T-helper 17 cell (primary cell): ENCODE measurements at places on chromosomes 11 and 22.
A peak's percentile ranks its signal among the peaks of the same experiment; 100 is the strongest.

- DNase-seq, result no peak
Measured at GRCh38 chr11:100800202-100800601, 113.1 kb downstream of the ARHGAP42 start.

DNA sequence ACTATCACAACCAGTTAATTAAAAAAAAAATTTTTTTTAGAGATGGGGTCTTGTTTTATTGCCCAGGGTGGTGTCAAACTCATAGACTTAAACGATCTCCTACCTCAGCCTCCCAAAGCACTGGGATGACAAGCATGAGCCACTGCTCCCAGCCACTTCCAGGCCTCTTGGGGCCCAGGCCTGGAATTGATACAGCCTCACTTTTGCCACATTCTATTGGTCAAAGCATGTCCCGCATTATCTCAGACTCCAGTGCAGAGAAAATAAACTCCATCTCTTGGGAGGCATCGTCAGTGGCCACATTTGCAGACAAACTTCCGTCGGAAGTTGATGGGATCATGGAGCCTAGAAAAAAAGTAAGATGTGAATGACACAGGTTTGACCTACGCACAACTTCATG is 9.4 kb upstream of the RASD2 start:
- DNase-seq, result no peak

- no peak for DNase-seq
Measured at GRCh38 chr11:64074239-64074638, 38.5 kb downstream of the FLRT1 start.

DNA sequence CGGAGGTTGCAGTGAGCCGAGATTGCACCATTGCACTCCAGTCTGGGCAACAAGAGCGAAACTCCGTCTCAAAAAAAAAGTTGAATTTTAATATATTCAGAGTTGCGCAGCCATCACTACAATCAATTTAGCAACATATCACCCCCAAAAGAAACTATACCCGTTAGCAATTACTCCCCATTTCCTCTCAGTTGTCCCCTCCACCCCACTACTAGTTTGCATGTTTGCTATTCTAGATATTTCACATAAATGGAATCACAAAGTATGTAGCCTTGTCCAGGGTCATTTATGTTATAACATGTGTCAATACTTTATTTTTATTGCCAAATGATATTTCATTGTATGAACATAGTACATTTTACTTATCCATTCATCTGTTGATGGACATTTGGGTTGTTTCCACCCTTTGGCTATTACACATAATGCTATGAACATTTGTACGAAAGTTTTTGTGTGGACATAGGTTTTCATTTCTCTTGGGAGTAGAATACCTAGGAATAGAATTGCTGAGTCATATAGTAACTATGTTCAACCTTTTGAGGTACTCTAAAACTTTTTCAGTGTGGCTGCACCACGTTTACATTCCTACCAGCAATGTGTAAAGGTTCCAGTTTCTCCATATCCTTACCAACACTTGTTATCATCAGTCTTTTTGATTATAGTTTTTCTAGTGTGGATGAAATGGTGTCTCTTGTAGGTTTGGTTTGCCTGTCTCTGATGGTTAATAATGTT is 2.2 kb downstream of the ZNF143 start:
- no peak for DNase-seq

GRCh38 chr11:19394525-19395016 is 153.8 kb upstream of the E2F8 start:
- DNase-seq, result no peak

- DNase-seq, result no peak
Measured at GRCh38 chr11:64198511-64198910, 8.0 kb upstream of the FERMT3 start.

- no peak for DNase-seq
Measured at GRCh38 chr11:118661425-118662301, 17.8 kb downstream of the TREH start.

DNA sequence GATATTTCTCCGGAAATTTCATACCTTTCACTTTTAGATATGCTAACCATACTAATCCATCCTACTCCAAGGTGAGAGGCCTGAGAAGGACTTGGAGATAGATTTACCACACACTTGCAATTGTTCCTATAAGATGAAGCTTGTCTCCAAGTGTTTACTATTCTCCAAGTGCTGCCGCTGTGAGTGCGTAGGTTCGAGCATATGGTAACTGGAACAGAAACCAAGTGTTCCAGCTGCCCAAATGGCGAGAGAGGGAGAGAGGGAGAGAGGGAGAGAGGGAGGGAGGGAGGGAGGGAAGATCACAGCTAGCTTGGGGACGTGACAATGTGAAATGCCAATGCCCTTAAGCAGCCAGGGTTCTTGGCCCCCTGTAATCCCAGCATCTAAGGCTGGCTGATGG is 21.5 kb downstream of the ASCC2 start:
- no peak for DNase-seq

DNA sequence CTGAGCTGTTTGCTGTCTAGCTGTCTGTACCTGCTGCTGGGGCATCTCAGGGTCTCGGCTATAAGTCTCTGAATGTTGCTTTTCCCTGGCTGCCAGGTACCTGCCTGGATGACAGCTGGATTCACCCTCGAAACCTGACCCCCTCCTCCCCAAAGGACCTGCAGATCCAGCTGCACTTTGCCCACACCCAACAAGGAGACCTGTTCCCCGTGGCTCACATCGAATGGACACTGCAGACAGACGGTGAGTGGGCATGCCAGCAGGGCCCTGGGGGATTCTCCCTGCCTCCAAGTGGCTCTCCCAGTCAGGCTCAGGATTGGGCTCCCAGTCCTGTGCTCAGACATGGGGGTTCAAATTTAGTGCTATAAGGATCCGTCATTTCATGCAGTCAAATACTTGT is 12.9 kb downstream of the IL17RA start:
- no peak for DNase-seq

DNA sequence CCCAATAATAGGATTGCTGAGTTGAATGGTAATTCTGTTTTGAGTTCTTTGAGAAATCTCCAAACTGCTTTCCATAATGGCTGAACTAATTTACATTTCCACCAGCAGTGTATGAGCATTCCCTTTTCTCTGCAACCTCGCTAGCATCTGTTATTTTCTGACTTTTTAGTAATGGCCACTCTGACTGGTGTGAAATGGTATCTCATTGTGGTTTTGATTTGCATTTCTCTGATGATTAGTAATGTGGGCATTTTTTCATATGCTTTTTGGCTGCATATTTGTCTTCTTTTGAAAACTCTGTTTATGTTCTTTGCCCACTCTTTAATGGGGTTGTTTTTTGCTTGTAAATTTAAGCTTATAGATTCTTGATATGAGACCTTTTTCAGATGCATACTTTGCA is 97.4 kb downstream of the FDX1 start:
- DNase-seq, result no peak

DNA sequence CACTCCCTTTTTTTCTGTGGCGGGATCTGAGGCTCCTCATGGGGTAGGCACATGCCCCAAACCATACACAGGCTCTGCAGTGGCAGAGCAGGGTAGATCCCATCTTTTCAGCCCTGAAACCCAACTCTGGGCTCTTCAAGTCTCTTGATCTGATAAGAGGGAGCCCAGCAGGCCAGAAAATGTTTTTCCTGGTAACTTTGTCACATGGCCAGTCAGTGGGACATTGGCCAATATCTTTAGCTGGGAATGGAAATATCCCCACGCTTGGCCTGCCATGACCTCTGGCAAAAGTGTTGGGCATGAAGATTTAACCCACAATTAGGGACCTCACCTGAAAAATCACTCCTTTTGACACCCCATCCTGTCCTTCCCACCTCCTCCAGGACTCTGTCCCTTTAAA is 8.1 kb downstream of the INPP5J start:
- DNase-seq, result no peak

DNA sequence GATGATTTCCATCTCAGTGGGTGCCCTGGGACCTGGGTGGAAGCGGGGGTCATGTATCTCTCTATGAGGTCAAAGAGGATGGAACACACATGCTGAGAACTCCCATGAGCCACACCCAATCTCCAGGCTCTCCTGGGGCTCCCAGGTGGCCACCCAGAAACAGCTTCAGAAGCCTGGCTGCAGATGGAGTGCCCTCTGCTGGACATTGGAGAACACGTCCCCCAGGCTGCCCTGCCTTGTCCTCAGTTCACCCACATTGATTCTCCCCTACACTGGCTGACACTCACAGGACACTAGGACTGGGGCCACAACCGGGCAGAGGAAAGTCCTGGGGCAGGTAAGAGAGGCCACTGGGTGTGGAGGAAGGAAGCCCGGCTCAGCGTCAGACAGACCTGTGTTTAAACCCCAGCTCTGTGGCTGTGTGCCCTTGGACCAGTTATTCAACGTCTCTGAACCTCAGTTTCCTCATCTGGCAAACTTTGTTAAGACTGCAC is 4.5 kb upstream of the NOL12 start:
- DNase-seq, result peak; percentile 65

DNA sequence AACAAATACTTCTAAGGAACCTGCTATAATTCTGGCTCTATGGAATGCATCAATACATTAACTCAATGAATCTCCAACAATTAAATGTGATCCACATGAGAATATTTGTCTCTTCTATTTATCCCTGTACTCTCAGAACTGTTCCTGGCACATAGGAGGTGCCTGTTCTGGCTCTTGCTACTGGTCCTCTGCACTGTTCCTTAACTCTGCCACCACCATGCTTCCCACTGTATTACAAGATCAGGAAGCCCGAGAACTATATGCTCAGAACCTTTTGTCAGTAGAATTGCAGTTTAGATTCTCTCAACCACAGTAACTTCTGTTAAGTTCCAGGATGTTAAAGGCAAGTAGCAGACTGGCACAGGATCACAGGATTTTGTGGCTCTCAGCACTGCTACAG is 376.3 kb upstream of the CCDC90B start:
- no peak for DNase-seq

DNA sequence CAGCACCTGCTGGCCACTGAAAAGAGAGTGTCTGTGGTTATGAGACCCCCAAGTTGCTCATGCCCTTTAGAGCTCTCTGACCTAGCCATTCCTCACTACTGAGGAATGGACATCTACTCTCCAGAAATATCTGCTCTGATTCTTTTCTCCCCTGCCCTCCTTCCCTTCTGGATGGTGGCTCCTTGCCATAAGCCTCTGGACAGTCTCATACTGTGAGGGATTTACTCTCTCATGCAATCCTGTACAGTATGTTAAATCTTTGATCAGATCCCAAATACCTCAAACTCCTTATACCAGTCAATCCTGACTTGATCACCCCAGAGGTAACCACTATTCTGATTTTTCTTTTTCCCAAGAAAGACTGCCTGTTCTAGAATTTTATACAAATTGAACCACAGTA is 80.7 kb downstream of the ARHGAP20 start:
- no peak for DNase-seq

- DNase-seq, result no peak
Measured at GRCh38 chr11:119236891-119237290, 30.8 kb downstream of the CBL start.

GRCh38 chr22:37063431-37064420 is 12.2 kb downstream of the KCTD17 start:
- no peak for DNase-seq

DNA sequence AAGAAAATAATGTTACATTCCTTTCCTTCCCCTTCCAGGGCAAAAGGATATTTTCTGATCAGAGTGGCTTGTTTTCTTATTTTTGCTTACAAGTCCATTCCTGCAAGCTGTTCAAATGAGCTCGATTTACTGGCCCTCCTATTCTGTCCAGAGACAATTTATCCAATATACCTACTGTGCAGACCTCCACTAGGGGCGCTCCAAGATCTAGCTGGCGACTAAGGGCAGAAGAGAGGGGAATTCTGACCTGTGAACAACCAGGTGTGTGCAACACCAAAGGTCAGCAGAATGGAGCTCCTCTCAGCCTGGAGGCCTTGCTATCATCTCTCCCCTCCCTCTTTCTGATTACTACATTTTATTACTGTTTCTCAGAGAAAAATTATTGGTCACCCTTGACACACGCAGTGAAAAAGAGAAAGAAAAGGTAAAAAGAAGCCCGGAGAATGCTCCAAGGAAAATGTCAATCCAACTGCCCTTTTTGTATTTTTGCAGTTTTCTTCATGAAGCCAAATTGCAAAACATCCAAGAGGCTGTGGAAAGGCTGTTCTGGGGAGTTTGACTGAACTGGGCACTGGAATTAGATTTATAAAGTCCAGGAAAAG is 3.2 kb downstream of the SEZ6L start:
- no peak for DNase-seq

GRCh38 chr11:106828976-106829375 is 189.3 kb downstream of the GUCY1A2 start:
- DNase-seq, result no peak

GRCh38 chr22:31577711-31578110 is 81.4 kb downstream of the SFI1 start:
- no peak for DNase-seq

DNA sequence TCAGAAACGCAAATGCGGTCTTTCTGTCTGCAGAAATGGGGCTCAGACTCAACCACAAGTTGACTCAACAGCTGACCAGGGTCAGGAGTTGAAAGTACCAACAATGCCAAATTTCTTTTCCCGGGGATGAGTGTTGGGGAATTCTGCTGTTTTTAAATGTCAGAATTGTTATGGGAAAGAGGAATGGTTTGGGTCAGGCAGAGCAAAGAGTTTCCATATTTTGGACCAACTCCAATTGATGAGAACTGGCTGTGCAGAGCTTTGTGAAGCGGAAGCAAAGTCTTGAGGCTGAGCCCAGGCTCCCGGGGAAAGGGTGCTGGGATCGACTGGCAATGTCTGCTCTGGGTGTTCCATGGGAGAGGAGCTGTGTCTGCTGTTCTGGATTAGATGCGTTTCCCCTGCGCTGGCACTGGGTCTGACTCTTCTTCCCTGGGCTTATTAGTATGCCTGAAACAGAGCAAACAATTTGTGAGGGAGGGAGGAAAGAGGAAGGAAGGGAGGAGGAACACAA is 36.2 kb downstream of the TXN2 start:
- no peak for DNase-seq

DNA sequence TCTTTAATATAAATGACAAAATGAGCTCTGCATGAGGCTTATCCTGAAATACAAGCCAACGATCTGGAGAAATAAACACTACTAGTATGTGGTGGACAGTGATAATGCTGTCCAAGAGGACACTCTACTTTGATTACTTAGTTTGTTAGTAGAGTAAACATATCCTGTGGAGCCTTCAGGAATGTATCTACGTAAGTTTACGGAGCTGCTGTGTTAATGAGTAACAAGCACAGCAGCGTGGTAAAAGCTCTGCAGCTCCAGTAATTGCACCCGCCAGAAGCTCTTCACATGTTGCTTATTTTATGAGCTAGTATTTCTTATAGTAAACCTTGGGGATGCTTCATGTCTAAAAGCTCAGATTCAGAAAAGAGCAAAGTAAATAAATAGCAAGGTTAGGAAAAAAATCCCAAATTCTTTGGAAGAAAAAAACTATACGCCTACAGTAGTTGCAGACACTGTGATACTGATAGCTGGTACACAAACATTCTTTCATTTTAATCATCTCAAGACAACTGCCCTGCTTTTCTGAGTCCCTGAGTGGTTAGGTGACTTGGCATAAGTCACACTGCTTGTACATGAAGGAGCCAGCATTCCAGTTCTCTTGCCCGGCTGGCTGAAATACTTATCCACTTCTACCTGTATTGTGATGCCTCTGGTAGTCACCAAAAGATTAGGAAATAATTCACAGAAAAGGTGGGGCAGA is 32.7 kb upstream of the CCDC34 start:
- no peak for DNase-seq

GRCh38 chr11:105034813-105035620 is at the start of gene CASP1:
Gene CASP1, minus strand, starts transcription at chr11:105035144. Its CDS starts 31 bp downstream, at chr11:105035113.
- DNase-seq, result no peak
